Foreskin fibroblast (primary cell): ENCODE measurements at places on chromosomes 11 and 22.

DNA sequence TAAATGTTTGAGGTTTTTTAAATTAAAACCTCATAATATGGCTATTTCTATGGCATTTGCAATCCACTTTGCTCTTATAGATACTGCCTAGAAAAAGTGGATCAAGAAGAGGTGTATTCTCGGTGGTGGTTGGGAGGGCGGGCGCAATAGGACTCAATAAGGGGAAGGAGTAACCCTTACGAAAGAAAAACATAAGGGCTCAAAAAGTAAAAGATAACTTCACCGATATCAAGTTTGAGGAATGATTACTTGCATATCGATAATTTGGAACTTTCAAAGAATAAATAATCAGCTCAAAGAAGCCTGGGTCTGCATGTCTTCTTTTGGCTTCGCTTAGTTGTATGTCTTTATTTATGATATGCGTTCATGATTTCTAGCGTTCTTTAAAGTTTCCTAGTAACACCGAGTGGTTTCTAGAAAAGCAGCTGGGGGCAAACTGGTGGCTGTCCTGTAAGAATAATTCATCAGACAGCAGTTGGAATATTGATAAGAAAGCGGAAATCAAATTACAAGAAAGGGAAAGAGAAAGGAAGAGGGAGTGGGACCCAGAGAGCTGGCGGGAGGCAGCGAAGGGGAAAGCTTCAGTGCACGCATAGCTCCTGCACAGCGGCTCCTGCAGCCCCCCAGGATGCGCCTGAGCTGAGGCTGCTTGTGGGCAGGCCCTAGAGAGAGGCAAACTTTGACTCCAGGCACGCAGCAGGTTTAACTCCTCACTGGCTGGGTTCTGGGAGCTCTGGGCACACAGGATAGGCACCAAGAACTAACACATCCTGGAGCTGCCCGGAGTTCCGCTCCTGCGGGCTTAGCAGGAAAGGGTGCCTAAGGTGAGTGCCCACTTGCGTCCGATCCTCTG, 9.1 kb upstream of the FLI1 start:
- no peak for DNase-seq

- DNase-seq, result no peak
These were observed 259.7 kb downstream of the KIRREL3 start for GRCh38 chr11:126740846-126741245.

- DNase-seq, result no peak
These were observed 842.7 kb upstream of the CCDC90B start for GRCh38 chr11:84128840-84129239.

DNA sequence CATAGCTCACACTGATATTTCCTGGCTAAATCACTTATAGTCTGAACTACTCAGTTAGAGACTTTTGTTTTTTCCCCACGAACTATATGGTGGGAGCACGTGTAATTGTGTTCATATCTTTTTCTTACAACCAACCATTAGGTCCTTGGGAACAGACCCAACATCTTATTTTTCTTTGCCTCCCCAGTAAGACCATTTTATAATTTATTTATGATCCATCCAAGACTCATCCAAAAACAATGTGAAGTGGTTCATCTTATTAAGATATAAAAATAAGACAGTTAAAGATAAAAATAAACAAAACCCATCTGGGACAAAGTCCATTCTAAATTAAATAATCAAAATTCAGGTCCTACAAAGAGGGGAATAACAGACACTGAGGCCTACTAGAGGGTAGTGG, 90.8 kb downstream of the FAM168A start:
- DNase-seq, result peak; percentile 67

GRCh38 chr11:103294516-103294915, 185.3 kb downstream of the DYNC2H1 start:
- DNase-seq, result peak; percentile 27

- DNase-seq, result no peak
These were observed 112.6 kb downstream of the ST3GAL4 start for GRCh38 chr11:126468102-126468521.

DNA sequence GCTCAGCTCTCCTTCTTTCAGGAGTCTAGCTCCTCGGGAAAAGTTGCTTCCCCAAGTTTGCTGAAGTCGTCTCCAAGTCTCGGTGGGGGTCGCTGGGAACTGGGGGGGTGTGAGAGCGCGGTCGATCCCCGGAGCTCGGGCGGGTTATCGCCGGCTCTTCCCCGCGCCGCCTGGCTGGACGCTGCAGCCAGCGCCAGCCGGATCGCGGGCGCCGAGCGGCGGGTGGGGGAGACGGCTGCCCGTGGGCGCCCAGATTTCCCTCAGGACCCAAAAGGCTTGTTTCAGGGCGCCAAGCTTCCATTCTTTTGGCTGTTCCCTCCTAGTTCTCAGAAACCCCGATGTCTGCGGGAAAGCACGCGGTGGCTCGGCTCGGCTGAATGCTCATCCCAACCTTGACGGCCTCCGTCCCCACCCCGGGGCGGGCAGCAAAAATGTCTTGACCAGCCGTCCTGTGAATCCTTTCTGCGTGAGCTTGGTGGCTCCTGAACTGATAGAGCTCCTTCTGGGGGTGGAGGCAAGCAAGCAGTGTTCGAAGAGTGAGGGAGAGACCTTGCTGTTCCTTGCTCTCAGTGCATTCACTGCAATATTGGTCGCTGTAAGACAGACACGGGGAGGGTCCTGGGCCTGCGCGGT, 1.7 kb downstream of the ZBTB16 start:
- peak; percentile 73 for DNase-seq

DNA sequence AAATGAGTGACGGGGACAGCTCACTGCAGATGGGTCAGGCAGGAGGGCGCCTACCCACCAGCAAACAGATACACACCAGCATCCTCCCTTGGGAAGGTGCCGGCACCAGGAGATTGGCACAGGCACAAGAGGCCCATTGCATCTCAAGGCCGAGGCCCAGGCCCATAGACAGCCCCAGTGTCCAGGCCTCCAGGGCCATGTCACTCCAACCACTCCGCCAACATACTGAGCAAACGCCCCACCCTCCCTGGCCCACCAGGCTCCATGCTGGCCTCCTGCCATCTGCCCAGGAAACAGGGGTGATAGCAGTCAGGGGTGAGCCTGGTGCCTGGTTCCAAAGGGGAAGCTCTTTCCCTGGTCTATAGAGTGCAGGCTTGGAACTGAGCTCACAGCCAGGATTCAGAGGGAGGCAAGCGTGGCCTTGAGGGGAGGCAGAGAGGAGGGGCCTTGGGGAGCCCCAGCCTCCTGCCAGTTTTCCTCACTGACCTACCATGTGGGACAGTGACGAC, 34.7 kb downstream of the PISD start:
- no peak for DNase-seq

DNA sequence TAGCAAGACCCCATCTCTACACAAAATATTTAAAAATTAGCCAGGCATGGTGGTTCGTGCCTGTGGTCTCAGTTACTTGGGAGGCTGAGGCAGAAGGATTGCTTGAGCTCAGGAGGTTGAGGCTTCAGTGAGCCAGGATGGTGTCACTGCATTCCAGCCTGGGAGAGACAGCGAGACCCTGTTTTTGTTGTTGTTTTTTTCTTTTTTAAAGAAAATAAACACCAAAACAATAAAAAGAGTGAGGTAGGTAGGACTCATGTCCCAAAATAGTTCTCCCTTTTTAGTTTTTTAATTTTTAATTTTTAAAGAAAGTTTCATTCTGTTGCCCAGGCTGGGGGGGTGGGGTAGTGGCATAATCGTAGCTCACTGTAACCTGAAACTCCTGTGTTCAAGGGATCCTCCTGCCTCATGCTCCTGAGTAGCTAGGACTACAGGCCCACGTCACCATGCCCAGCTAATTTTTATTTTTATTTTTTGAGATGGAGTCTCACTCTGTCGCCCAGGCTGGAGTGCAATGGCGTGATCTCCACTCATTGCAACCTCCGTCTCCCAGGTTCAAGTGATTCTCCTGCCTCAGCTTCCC, 25.5 kb upstream of the MALAT1 start:
- DNase-seq, result no peak

GRCh38 chr22:37276776-37277175, 5.5 kb upstream of the CYTH4 start:
- no peak for DNase-seq

- no peak for DNase-seq
These were observed 330.1 kb downstream of the FAT3 start for GRCh38 chr11:92554688-92555087.

- DNase-seq, result no peak
These were observed 50.1 kb upstream of the NCAM1 start for GRCh38 chr11:112911124-112911523.

DNA sequence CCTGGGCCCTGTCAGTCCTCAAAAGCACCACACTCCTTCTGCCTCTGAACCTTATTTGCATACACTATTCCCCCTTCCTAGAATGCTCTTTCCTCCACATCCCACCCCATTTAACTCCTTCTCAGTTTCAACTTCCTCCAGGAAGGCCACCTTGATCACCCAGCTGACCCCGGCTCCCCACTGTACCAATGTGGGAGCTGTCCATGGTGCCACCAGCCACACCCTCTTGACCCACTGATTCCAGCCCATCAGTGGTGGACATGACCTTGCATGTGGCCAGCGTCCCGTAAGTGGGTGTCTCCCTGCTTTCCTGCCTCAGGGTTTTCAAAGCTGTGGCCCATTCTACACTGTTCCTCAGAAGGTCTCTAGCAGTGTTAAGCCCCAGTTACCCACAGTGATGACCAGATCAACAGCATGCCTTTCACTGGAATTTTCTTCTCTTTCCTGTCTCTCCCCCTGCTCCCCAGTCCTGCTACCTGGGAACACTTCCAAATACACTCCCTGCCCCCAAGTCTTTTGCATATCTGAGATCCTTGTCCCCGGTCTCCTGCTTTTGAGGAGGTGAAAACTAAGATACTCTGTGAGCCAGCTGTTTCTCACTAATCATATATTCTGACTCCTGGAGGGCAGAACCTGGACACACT, 346.6 kb downstream of the MN1 start:
- DNase-seq, result no peak

- DNase-seq, result peak; percentile 85
These were observed 23.4 kb downstream of the KRTAP5-5 start for GRCh38 chr11:1652771-1653540.

DNA sequence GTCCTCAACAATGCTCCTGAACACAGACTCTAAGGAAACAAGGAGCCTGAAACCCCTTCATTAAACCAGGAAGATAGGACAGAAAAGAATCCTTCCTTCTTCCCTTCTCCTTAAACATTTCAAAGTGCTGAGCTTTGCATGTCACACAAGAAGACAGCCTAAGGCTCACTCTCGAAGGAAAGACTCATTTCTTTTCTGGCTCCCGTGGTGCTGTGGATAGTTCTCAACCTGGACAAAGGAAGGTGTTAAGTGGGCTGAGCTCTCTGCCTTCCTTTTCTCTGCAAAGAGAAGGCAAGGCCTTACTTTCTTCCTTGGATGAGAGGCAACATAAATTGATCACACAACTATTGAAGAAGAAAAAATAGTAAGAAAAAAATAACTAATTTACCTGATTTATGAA, 452.4 kb upstream of the DDI1 start:
- DNase-seq, result no peak

- no peak for DNase-seq
These were observed 368.5 kb downstream of the NELL1 start for GRCh38 chr11:21037850-21038249.

DNA sequence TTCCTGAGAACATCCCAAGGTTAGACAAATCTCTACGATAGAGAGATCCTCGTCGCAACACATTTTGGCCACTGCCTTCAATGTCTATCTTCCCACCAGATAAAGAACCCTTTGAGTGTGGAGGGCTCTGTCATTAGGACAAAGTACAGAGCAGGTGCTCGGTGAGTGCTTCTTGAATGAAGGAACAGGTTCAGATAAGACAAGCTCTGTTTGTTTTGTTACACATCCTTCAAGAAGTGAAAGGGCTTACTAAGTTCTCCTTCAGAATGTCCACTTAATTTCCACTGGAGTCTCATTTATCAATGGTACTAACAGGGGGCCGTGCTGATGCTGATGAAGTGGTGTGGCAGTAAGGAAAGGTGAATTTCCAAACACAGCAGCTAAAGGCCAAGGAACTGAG, 89.4 kb downstream of the SYN3 start:
- no peak for DNase-seq

DNA sequence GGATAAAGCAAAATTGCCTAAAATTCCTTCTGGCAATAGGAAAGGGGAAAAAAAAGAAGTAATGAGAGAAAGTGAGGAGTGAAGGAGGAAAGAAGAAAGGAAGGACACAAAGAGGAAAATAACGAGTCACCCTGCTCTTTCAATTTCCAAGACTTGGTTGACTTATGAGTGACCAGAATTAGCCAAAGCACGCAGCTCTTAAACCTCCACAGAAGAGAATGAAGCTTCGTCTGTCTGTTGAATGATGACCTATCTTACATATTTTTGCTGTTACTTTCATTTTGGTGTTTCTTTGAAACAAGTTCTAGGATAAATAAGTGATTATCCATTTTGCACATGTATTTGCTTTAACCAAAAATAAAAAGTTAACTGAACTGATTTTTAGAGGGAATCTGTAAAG, 728 bp downstream of the MMP27 start:
- no peak for DNase-seq

- DNase-seq, result peak; percentile 71
These were observed 52.9 kb downstream of the SYT13 start for GRCh38 chr11:45233121-45233803.

- DNase-seq, result no peak
These were observed 98.0 kb upstream of the TRIM77 start for GRCh38 chr11:89612096-89612495.

- DNase-seq, result peak; percentile 27
These were observed 8.6 kb downstream of the CDPF1 start for GRCh38 chr22:46241396-46242007.
